ENCODE measurements at places on chromosomes 5 and 9.

DNA sequence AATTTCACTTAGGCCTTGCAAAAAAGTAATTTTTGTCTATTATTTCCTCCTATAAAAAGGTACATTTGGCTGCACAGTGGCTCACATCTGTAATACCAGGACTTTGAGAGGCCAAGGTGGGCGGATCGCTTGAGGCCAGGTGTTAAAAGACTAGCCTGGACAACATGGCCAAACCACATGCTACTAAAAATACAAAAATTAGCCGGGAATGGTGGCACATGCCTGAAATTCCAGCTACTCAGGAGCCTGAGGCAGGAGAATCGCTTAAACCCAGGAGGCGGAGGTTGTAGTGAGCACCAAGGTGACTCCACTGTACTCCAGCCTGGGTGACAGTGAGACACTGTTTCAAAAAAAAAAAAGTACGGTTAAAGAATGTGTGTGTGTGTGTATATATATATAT lies 15.7 kb downstream of the NUP155 start:
- no peak for DNase-seq

DNA sequence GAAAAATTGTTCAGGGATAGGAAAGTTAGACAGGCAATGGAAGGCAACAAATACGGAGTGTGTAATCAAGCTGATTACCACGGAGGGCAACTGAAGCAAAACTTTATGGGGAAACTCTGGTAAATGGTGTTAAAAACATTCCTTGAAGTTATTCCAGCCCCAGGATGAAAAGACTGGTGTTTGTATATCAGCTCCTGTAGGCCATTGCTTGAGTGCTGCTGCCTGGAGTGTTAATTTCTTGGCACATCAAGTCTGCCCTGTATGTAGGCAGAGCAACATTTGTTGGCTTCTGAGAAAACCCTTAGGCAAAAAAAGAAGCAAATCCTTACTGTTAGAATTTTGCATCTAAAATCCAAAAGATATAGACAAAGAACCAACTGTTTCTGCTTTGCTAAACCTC lies 686.5 kb upstream of the ACO1 start:
- DNase-seq = no peak

- DNase-seq = no peak
Observed at GRCh38 chr5:31866166-31866565, 227.2 kb downstream of the PDZD2 start.

DNA sequence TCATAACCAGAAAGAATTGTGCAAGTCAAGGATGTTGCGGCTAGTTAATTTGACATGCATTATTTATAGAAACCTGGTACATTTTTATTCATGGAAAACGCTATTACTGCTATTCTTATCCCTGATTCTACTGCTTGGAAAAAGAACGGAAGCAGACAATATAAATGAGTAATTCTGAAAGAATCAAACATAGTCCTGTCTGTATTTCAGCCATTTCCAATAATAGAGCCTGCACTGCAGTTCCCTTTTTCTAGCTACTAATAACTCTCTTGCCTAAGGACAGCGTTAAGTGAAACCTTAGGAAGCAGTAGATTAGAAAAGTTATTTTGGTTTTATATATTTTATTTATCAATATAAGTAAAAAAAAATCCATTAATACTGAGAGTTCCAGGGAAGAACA lies 414.9 kb downstream of the CYLC2 start:
- no peak for DNase-seq

GRCh38 chr9:92385001-92385400 lies 19.4 kb downstream of the OGN start:
- no peak for DNase-seq

- no peak for DNase-seq
Observed at GRCh38 chr9:98801969-98802371, 5.5 kb upstream of the GALNT12 start.

DNA sequence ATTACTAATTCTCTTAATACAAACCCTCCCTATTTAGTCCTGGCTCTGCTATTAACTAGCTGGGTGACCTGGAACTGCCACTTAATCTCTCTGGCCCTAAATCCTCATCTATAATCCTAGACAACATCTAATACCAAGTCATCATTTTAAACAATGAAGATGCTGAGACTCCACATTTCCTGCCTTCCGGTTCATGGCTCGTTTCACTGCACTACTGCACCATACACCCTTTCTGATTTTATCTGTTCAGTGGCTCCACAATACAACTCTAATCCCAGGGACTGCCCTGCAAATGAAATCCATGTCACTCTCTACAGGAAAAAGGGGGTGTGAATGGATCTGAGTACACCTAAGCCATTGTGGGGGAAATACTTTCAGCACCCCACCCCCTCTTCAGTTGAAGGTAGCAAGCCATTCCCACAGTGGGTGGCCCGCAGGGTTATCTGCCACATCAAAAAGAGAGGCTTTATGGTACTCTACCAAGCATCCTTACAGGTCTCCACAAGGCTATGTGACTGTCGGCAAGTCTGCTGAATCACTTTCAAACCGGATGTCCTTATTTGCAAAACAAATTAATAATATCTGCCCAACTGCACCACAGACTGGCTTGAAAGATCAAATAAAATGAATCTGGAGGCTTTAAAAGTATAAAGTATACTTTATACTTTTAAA lies 89.5 kb downstream of the EPB41L4A start:
- DNase-seq = no peak

GRCh38 chr5:30405821-30406220 lies 787.7 kb upstream of the CDH6 start:
- DNase-seq = no peak

DNA sequence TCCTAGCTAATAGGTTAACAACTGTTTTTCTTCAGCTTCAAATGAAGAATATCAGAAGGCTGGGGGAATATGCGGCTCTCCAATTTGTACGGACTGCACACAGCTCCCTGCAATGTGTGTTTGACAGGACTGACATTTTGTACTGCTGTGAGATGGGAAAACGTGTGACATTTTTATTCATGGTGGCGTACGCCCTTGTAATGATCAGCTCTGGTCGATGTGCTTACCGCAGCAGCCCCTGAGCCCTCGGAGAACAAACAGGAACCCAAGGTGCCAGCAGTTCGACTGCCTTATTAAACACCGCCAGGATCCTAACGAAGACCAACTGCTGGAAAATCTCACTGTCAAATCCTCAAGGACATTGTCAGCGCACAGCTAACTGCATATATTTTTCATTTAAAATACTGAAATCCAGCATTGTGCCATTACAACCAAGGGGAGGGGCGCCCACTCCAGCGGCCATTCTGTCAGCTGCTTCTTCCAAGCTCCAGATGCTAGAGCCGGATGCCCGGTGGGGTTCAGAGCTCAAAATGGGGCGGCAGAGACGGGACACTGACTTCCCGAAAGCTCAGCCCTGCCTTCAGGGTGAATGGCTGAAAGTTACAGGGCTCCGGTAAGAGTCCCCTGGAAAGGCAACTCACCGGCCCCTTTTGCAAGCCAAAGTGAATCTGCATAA lies 66.8 kb downstream of the CRB2 start:
- no peak for DNase-seq

- DNase-seq = no peak
Observed at GRCh38 chr9:87878989-87879511, 3.6 kb upstream of the SPATA31E1 start.

GRCh38 chr9:118482306-118482705 lies 778.1 kb downstream of the TLR4 start:
- no peak for DNase-seq

DNA sequence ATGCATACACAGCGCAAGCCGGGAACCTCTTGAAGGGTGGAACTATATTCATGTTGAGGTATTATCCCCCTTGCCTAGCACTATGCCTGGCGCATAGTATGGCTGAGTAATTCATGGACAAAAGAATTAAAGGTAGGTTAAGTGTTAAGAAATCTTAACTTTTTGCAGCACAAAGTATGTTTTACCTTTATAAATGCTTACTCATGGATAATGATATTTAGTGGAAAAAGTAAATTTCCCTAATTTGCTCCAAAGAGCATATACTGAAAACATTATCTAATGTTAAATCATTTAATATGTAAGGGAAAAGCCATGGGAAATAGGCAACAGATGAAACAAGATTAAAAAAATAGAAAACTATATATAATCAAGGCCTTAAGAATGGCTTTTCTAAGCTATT lies 296.2 kb downstream of the PJA2 start:
- no peak for DNase-seq

- DNase-seq = no peak
Observed at GRCh38 chr9:22986556-22986955, 539.9 kb downstream of the DMRTA1 start.

DNA sequence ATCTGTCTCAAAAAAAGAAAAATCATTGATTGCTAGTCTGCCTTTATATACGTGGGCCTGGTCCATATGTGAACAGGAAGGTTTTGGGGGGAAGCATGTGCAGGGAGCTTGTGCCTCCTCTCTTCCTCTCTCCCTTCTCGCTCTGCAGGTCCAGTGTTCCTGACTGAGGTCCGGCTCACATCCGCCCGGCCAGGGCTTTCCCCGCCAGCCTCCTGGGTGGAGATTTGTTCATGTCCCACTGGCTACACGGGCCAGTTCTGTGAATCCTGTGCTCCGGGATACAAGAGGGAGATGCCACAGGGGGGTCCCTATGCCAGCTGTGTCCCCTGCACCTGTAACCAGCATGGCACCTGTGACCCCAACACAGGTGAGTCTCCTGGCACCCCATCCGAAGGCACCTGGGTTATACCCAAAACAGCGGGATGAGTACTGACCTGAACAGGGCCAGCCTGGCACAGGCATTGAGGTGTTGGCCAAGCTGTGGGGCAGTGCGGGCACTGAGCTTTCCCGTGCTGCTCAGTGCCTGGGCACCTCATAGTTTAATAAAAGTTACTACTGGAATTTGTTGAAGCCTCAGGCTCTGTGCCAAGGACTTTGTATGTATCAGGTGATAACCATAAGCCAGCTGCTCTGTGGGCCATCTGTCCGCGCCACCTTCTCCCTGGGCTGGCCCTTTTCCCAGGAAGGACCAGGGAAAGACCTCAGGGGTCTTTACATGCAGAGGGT lies 39.4 kb upstream of the AIF1L start:
- no peak for DNase-seq

DNA sequence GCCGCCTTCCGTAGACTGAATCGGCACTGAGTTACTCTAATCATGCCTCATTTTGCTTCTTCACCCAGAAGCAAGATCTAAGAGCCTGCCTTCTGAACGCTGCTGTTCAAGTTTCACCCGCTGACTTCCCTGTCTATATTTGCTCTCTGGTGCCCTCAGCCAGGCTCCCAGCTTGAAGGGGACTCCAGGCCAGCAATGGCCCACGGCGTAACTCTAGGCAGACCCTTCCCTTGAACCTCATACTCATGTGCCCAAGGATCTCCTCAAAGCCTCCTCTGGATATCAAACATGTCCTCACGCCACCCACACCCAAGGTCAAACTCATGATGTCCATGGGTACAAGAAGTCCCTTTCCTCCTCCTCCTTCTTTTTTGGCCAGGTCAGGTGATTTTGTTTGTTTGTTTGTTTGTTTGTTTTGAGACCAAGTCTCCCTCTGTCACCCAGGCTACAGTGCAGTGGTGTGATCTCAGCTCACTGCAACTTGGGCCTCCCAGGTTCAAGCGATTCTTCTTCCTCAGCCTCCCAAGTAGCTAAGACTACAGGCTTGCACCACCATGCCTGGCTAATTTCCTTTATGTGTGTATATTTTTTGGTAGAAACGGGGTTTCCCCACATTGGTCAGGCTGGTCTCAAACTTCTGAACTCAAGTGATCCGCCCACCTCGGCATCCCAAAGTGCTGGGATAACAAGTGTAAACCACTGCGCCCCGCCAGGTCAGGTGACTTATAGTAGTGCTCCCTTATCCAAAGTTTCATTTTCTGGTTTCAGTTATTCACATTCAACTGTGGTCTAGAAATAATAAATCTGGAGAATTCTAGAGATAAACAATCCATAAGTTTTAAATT lies 239.0 kb downstream of the SYK start:
- DNase-seq = no peak

- no peak for DNase-seq
Observed at GRCh38 chr5:103621548-103621930, 59.0 kb upstream of the NUDT12 start.

GRCh38 chr5:140202078-140202477 lies 27.1 kb downstream of the CYSTM1 start:
- DNase-seq = no peak

DNA sequence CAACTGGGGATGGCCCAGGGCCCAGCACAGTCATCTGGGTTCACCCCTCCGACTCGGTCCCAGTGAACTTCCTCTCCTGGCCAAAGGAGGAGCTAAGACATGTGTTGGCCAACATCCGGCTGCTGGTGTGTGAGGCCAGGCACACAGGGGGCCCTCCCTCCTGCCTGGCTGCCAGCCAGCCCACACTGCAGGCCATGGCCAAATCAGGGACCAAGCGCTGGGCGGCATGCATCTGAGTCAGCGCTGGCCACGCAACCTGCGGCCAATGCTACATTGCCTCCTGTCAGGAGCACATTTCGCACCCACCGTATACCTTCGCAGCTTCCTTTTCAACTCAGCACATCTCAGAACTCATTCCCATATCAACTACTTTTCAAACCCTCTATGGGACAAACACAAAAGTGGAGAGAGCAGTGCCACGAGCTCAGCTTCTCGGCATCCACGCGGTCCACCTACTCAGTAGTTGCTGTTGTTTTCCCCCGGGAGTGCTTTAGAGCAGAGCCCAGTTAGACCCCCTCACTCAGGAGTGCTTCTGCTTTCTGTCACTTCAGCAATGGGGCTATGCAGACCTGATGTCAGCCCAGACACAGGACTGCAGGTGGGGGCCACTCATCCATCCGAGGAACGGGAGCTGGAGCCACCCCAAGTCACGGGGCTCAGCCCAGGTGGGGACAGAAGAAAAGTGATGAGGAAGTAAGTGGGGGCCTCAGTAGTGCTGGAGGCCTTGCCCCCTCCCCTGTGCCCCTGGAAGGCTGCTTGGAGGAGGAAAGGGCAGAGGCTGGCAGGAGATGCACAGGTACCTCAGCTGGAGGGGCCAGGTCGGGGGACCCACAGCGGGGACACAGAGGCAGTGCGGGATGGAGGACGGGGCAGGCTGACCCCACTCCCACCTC lies 13.9 kb downstream of the NINJ1 start:
- DNase-seq = no peak

DNA sequence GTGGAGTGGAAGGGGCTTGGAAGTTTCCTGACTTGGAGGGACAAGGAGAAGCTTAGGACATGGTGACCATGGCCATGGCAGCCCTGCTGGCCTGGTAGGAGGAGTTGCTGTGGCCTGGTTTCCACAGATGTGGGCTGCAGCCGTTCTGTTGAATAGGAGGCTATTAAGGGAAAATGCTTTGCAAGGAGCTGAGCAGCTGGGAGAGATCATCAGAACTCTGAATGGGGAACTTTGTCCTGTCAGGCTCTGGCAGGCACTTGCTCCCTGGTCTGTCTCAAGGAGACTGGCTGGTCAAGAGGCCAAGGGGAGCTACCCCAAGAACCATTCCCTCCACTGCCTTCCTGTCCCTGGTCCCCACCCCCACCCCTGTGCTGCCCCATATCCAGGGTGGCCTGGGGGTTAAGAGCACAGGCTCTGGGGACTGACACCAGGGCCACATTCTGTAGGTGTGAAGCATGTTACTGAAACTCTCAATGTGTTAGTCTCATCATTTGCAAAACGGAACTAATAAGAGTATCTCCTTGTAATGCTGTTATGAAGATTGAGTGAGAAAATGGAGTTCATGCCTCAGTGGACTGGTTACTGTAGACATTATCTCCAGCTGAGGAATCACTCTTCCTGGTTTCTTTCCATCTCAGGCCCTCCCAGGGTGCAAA lies 84.0 kb upstream of the ARAP3 start:
- no peak for DNase-seq

Measured in keratinocyte (primary cell).